COR-L47 (cell line): ENCODE measurements at places on chromosomes 11 and 22.

DNA sequence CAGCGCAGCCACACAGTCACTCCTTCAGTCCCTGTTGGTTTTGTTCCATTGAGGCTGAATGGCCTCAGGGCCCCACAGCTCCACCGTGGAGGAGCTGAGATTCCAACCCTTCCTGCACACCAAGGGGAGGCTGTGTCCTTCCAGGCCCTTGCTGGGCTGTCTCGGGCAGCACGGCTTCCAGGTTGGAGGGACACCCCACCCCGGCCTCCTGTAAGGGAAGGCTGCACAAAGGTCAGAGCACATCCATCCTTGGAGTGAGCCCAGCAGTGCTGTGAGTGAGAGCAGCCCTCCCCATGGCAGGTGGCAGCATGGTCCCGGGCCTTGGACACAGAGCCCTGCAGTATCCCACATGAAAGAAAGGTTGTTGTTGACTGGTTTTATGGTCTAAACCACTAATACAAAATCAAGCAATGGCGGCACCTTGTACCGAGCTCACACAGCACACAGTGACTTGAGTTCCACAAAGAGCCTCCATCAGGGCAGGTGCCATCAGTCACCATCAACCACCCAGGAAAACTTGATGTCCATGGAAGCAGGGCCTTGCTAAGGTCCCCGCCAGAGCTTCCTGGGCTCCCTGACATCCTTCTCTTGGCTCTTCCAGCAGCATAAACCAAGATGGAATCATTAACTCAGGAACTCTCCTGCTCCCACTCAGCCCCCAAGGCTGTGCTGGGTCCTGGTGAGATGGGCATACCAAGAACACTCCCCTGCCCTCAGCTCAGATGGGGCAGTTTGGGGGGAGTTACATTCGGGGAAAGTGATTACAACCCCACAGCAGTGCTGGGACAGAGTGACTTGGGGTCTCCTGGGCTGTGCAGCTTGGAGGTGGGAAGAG lies 1500.4 kb downstream of the TBC1D22A start:
- DNase-seq: no peak

- no peak for DNase-seq
Observed at GRCh38 chr11:83409891-83410290, 123.7 kb upstream of the CCDC90B start.

- no peak for DNase-seq
Observed at GRCh38 chr11:130600616-130601015, 152.2 kb downstream of the ADAMTS15 start.

- DNase-seq: no peak
Observed at GRCh38 chr11:123247813-123248379, 52.8 kb upstream of the CLMP start.

GRCh38 chr22:25701056-25701780 lies 40.8 kb upstream of the MYO18B start:
- DNase-seq: no peak

DNA sequence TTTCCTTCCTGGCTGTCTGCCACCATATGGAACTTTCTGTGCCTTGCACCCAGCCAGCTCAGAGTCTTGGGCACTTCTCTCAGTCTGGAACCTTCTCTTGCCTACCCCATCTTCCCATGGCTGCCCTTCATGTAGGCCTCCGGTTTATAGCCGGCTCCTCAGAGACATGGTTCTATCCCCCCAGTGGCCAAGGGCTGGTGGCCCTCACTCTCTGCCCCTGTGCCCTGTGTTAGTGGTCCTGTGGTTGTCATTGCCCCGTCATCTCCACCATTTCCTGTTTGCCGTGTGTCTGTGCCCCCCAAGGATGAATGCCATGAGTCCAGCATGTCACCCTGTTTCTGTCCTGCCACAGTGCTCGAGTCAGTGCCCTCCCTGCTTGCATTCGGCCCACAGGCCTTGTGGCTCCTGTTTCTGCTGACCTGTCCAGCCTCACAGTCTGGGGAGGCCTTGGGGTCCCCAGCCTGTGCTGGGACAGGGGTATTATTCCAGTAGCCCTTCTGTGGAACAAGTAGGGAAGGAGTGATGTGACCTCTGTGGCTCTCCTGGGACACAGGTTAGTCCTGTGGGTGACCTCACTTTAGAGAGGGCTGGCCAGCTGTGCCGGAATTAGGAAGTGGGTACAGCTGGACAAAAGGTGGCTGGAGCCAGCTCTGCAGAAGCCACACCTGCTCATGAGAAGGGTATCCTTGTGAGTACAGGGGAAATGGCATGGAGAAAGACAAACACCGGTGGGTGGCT lies 30.7 kb downstream of the ST3GAL4 start:
- no peak for DNase-seq

- DNase-seq: no peak
Observed at GRCh38 chr11:26599425-26599824, 27.4 kb upstream of the MUC15 start.

DNA sequence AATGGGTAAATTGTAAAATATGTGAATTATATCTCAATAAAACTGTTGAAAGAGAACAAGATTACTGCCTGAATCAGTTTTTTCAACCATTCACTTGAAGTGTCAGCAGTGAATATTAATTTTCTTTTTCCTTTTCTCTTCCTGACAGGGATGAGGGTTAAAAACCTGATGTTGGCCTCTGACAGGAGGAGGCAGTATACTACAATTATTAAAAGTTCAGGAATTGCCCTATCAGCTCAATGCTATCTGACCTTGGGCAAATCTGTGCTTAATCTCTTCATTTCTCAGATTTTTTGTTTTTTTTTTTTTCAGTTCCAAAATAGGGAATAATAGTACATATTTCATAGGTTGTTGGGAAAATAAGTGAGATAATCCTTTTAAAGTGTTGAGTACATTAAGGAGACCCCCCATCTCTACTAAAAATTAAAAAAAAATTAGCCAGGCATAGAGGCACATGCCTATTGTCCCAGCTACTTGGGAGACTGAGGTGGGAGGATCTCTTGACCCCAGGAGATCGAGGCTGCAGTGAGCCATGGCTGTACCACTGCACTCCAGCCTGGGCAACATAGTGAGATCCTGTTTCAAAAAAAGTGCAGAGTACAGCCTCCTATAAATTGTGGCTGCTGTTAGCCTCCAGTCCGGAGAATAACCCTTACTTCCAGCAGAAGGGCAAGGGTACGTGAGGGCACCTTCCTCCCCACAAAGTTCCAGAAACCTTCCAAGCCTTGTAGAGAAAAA lies 48.8 kb downstream of the TRIM44 start:
- DNase-seq: no peak

GRCh38 chr11:65215441-65216076 lies 33.8 kb downstream of the CAPN1 start:
- DNase-seq: no peak

DNA sequence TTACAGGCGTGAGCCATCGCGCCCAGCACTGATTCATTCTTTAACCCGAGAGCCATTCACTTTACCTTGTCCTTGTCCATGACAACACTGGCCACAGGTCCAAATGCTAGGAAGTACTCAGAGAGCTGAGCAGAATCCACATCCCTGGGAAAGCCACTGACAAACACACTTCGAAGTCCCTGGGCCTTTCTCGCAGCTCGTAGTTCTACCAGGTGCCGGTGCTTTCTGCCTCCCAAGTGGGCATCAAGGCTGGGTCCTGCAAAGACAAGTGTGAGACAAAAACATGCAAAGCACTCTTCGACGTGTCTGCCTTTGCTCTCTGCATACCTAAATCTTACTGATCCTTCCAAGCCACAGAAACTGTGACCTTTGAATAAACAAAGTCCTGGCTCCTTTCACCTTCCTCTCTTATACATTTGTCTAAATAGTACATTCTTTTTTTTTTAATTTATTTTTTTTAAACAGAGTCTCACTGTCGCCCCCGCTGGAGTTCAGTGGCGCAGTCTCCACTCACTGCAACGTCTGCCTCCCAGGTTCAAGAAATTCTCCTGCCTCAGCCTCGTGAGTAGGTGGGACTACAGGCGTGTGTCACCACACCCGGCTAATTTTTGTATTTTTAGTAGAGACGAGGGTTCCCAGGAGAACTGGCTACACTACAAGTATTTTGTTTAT lies 2.2 kb downstream of the TUT1 start:
- DNase-seq: no peak

DNA sequence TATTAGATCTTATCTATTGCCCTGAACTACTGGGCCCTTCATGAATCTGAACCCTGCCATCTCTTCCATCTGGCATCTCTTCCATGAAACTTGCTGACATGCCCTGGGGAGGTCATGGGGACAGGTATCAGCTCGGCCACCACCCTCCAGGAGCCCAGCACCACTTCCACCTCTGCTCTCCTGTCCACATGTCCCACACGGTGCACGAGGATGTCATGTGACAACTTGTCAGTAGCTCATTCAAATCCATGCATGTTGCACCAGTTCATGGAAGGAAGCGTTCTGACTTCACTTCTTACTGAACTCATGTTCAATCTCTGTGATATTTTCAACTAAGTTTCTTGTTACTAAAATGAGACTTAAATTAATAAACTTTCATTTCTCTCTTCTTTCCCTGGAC lies 16.6 kb downstream of the YPEL1 start:
- DNase-seq: no peak

GRCh38 chr11:2584812-2585565 lies 114.8 kb downstream of the KCNQ1OT1 start:
- no peak for DNase-seq

GRCh38 chr11:116598036-116598435 lies 174.8 kb downstream of the BUD13 start:
- DNase-seq: no peak

- DNase-seq: no peak
Observed at GRCh38 chr11:106925245-106925644, 93.0 kb downstream of the GUCY1A2 start.

- no peak for DNase-seq
Observed at GRCh38 chr11:105104292-105104691, 35.3 kb downstream of the CARD18 start.

DNA sequence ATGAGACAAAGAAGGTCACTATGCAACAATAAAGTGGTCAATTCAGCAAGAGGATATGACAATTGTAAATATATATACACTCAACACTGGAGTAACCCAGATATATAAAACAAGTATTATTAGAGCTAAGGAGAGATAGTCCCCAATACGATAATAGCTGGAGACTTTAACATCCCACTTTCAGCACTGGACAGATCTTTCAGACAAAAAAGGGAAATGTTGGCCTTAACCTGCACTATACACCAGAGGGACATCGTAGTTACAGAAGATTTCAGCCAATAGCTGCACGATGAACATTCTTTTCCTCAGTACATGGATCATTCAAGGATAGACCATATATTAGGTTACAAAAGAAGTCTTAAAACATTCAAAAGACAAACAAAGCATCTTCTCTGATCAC lies 29.9 kb downstream of the PIWIL3 start:
- no peak for DNase-seq

DNA sequence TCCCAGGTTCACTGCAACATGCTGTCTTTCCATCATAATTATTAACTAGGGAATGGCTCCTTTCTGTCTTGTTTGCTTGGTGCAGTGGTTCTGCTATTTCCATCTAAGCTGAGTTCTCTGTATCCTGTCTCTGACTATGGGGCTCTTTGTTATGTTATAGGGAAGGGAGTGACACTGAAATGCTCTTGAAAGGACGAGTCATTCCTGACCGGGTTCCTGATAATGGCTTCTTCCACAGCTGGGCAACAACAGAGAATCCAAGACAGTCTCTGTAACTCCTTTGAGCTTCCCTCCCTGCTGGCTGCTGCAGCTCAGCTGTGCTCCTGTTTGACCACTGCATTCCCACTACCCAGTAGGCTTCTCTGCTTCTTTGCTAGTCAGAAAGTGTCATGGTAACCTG lies 24.1 kb downstream of the OR2AT4 start:
- DNase-seq: no peak

DNA sequence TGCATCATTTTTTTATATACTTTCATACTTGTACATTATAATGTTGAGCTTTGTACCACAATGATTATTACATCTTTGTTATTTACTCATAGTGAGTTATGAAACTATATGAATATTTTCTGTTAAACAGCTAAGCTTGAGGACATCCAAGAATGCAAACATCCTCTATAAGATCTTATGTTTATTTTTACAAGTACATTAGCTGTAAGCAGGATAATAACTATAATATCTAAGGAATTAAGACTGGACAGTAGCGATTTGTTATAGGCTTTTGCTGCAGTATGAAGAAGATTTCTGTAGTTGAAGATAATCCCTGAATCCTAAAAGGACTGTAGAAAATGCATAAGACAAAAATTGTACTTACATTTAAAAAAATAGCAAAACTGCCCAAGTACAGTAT lies 176.0 kb downstream of the METTL15 start:
- no peak for DNase-seq

GRCh38 chr11:13116491-13116890 lies 107.4 kb downstream of the RASSF10 start:
- DNase-seq: no peak
